ENCODE measurements at places on chromosomes 3 and 15.

GRCh38 chr3:63493101-63493500 is 159.4 kb upstream of the SNTN start:
- no peak for DNase-seq

- DNase-seq: peak; percentile 63
Observed at GRCh38 chr3:8970971-8971589, 7.8 kb upstream of the RAD18 start.

DNA sequence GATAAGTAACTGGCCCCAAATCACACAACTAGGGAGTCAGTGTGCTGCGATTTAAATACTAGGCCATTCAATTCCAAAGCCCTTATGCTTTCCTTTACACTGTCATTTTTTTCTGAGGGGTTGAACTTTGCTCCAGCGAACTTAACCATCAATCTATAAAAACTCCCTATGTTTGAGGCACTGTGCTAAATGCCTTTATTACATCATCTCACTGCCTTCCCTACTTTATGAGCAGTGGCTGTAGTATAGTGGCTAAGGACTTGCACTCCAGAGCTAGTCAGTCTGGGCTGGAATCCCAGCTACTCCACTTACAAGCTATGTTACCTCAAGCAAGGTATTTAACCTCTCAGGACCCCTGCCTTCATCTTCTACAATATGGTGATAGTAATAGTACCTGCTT is 26.9 kb upstream of the WDR72 start:
- DNase-seq: no peak

DNA sequence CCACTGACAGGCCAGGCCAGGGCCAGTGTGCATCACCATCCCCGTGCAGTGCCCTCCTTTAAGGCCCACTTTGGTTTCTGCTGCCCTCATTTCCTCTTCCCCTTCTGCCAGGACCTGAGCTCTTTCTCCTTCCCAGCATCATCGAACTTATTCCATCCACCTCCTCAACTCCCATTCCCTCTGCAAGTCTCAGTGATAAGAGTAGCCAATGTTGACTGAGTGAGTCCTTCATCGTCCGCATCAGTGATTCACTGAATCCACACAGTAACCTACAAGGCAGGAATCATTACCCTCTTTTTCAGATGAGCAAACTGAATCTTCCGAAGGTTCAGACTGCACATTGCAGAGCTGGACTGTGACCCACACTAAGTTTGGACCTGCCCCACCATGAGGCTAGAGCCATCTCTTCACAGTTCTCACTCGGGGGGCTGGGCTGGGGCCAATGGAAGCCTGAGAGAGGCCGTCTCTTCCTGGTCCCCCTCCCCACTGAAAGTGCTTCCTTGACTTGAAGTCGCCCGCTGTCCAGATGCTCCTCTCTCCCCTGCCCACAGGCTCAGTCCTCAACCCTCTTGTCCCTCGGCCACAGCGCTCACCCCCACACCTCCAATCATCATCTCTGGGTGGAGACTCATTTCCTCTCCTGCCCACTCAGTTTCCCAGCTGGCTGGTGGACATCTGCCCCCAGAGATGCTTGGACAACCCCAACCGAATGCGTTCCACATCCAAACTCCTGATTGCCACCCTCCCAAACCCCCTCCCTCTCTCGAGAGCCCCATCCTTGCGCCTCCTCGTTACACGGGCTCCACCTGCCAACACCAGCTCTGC is 15.2 kb upstream of the ANPEP start:
- no peak for DNase-seq

DNA sequence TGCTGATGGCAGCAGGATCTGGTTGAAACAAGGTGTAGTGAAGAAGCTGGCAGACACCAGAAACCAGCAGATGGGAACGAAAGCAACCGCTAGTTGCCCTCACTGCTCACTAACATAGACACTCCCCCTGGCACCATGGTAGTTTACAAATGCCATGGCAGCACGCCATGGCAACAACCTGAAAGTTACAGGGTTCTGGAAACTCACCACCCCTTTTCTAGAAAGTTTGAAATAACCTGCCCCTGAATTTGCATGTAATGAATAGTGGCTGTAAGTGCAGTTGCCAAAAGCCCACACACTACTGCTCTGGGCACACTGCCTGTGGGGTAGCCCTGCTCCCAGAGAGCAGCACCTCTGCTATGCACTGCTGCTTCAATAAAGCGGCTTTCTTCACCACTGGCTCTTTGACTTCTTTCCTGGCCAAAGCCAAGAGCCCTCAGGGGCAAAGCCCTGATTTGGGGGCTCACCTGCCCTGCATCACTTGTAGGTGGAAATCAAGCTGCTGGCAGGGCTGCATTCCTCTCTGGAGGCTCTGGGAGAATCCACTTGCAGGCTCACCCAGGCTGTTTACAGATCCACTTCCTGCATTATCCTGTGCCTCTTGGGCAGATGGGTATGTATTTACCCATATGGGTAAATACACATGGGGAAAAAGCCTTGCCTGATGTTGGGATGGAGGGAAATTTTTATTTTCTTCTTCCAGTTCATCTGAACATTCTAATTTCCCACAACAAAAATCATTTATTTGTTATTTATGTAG is 2.0 kb upstream of the GP9 start:
- DNase-seq: no peak

GRCh38 chr3:50523279-50523811 is 19.9 kb upstream of the CACNA2D2 start:
- DNase-seq: no peak

- DNase-seq: no peak
Observed at GRCh38 chr3:172904711-172905373, 154.3 kb downstream of the ECT2 start.

- DNase-seq: no peak
Observed at GRCh38 chr3:187169231-187169960, 27.9 kb upstream of the RTP1 start.

- DNase-seq: no peak
Observed at GRCh38 chr3:16943857-16944256, 59.1 kb downstream of the PLCL2 start.

DNA sequence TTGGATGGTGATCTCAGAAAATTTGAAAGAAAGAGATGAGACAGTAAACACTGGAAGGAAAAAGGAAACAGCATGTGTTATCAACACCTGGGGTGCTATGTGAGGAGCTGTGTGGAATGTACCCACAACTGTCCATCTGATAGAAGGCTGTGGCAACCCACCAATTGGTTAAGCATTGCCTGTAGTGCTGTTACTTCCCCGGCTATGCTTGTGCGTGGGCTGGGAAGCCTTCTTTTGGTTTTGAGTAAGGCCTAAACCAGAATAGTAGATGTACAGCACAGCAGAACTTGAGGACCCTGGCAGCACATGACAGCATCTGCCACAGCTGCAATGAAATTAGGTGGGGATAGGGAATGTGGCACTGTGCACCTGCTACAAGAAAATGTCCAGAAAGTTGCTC is 184.5 kb downstream of the FHIT start:
- no peak for DNase-seq

DNA sequence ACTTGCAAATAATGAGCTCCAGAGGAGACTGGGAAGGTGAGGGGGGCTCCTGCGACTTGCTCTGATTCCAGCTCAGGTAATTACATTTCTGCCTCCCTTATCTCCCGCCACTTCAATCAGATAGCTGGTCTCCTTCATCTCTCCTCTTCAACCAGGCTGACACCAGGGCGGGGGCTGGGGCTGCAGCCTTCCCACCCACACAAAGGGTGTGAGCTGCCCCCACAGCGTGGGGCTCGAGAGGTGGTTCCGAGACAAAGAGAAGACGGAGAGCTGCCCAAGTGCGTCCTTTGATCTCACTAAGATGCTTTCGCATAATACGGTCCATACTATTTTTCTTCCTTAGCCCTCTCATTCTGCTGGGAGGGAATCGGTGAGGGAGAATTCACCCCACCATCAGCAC is 139.7 kb downstream of the NSMCE3 start:
- no peak for DNase-seq

DNA sequence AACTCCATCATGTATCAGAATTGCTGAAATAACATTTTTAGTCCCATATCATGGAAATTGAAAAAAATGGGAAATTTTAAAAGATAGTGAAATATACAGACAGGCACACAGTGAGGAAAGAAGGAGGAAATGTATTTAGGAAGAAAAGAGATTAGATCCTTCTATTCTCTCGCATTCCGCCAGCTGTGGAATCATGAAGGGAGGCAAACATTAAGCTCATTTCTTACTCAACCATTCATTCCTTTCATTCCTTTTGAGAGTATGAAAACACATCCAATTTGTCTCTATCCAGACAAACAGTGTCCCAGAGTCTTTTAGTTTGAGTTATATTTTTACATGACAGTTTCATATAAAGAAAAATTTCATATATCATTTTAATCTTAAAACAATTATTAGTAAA is 52.5 kb upstream of the KCNMB2 start:
- DNase-seq: no peak

DNA sequence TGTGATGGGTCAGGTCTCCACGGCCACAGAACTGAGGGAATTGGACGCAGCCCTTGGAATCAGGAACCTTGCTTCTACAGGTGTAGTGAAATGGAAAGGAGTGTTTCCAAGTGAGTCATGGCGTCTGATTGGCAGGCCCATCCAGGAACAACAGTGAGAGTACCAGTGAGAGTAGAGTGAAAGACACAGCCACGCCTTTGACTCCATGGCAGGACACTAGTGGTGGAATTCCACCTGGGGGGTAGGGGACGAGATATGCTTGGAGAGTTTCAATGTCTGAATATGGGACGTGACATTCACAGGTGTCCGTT is 3.0 kb upstream of the SLC28A1 start:
- DNase-seq: no peak

DNA sequence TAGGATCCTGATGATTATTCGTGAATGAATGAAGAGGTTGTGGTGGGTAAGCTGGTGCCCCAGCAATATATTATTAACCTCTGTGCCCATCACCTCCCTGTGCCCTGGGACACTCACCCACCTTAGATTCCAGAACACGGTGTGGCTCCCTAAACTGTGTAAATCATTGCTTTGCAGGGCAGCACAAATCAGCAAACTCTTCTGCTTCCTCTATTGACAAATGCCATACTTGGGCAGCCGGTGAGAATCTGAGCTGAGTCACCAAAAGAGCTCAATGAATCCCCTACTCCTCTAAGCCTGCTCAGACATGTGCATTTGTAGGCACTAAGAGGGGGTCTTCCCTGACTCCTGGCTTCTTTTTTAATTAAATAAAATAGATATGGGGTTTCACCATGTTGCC is 15.7 kb downstream of the UQCC5 start:
- no peak for DNase-seq

- DNase-seq: no peak
Observed at GRCh38 chr3:10361375-10361774, 40.5 kb upstream of the SEC13 start.

- no peak for DNase-seq
Observed at GRCh38 chr3:21750831-21751391, at the start of gene ZNF385D. TSS of gene ZNF385D (minus strand) at chr3:21751210. CDS start at chr3:21750916, 294 bp downstream.

DNA sequence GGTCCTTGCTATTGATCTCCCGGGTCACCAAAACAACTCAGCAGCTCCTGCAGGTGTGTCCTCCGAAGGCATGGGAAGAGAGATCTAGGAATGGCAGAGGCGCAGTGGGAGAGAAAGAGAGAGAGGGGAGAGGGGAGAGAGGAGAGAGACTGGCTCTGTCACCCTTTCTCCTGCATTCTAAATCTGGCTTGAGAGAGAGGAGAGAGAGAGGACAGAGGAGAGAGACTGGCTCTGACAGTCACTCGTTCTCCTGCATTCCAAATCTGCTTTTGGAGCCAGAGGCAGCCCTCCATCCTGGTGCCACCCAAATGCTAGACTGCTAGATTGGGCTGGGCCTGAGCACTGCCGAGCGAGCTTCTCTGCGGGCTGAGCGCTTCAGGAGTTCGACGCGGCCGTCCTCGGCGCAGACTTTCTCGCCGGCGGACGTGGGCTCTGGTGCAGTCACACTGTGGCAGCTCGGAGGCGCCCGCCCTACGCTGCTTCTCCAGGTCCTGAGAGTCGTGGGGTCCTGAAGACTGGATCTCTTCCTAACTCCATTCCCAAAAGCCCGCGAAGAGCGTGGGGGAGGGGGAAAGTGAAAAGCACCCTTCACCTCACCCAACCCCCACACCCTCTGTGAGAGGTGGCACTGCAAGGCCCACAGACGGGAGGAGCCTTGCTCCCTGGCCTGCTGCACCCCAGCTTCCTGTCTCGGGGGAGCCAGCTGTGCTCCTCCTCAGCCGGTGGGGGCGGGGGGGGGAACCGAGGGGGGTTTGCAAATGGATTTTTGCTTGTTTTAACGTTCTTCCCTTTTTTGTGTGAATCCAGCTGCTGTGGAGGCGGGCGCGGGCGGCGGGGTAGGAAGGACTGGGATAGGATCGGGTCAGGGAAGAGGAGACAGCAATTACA is 222.3 kb downstream of the MEIS2 start:
- no peak for DNase-seq

GRCh38 chr3:149957361-149958125 is 13.2 kb downstream of the PFN2 start:
- DNase-seq: no peak
